SK-N-SH (cell line): ENCODE measurements at places on chromosomes 3 and 15.
A peak's percentile ranks its signal among the peaks of the same experiment; 100 is the strongest.

DNA sequence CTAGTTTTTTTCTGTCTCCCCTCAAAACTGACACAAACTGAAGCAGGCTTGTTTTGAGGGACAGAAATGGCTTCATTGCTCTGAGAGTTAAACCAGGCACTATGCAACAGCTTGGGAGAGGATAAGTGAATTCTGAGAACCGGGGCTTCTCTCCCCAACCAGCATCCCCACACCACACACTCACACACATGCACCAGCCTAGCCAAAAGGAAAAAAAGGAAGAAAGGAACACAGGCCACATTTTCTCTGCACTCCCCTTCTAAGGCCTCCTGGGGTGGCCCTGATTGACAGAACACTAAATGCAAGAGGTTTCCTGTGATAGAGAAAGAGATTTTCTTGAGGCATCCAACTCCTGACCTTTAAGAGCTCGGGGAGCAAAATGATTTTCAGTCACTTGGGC is 177.5 kb downstream of the TLE3 start:
- no peak for DNase-seq

DNA sequence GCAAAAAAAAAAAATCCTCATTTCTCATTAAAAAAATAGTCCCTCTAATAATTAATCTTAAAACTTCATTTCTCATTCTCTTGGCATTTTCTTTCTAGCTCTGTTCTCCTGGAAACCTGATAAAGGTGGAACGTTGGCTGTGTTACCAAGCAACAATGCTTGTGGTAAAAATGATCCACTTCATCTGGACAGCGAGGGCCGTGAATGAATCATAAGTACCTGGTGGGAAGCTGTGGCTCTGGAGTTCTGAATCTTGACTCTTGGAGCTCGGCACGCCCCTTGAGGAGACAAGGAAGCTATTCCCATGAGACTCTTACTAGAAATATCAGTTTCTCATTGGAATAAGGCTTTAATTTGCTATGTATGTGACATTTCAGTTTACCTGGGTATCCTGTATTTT is 32.5 kb downstream of the BCL2L10 start:
- DNase-seq = no peak

DNA sequence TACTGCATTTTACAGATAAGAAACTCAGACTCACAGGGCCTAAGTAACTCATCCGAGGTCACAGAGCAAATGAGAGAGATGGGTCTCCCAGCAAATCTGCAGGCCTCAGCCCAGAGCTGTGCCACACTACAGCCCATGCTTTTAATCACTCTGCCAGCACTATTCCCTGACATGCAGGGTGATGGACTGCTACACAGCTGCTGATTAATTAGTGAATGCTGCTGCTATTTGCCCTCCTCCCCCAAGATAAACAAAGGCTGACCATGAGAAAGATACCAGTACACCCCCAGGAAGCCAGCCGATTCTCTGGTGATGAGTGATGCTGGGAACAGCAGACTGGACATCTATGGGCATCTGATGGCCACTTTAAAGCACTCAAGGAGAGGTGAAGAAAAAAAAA is 39.3 kb downstream of the RFTN1 start:
- DNase-seq = no peak

DNA sequence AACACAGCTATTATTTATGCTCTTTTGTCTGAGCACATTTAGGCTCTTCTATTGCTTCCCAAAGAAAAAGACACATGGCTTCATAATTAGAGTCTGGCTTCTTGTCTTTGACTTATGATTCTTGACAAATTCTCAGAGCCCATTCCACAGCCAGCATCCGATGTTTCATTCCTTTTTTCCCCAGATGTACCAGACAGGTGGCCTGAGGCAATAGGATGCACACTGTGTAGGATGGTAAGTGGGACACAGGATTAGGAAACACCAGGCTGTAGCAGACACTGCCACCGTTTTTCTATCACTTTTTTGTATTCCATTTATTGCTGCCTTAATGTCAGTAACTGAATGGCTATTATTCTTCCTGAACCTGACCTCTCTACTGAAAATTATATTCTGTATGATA is 188.9 kb upstream of the CDIN1 start:
- peak; percentile 56 for DNase-seq

DNA sequence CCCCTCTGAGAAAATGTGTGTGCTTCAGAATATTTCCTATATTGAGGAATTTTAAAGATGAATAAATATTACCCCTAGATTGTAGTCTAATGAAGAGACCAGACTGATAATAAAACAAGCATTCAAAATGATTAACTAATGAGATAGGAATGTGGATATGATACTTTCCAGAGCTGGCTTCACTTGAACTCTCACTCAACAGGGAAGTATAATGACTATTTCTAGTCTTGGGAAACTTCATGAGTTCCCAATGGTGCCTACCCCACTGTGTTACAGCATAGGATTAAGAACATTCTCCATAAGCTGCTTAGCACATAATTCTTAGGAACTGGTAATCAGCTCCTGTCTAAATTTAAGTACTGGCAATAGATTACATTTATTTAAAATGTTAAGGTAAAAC is 261.5 kb upstream of the ZNF385D start:
- DNase-seq = no peak

DNA sequence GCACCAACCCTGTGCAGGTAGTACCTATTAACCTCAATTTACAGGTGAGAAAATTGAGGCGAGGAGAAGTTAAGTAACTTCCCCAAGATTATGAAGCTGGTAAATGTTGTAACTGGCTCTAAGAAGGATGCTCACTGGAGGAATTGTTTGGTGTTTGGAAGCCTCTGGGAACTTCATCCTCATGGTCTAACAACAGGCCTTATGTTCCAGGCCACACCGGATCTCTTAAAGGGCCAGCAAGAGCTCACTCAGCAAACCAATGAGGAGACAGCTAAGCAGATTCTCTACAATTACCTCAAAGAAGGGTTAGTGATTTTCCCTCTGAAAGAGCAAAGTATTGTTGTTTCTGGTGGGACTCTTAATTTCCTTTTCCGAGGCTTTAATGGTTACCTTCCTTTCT is 63.9 kb downstream of the CGNL1 start:
- DNase-seq = no peak

GRCh38 chr3:38491215-38491614 is 4.9 kb upstream of the EXOG start:
- DNase-seq = no peak

GRCh38 chr15:101679806-101680205 is 27.6 kb upstream of the TM2D3 start:
- DNase-seq = no peak

DNA sequence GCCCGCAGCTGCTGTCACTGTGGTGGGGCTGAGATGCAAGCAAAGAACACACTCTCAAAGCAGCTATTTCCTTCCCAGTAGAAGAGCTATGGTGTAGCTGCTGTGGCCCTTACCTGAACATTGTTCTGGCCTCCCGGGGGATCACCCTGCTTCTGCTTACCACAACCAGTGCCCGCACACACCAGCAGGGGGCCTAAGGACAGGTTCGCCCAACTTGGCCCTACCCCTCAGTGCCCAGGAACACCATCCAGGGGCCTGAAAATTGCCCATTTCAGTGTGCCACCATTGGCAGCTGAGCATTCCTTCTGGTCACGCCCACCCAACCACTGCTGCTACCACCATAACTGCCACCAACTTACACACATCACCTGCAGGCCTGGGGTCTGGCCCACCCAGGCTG is 113.0 kb downstream of the TP63 start:
- DNase-seq = no peak

GRCh38 chr3:113228498-113229286 is 17.3 kb downstream of the BOC start:
- DNase-seq = no peak

- peak; percentile 61 for DNase-seq
Measured at GRCh38 chr15:70559265-70560239, 203.8 kb downstream of the UACA start.

GRCh38 chr3:63981980-63982379 is 41.3 kb downstream of the PSMD6 start:
- DNase-seq = no peak

DNA sequence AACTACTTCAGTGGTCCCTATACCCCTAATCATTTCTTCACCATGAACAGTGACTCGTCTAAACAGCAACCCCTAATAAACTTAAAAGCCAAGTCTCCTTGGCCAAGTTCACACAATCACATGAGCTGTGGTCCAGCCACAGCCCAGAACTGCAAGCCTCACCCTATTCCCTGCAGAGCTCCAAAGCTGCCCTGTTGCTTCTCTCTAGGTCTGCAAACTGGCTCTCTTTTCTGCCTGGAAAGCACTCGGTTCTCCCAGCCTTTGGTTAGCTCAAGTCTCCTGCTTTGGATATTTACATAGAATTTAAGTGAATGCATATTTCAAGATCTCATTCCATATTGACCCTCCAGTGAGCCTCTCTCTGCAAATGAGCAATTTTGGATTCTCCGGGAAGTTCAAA is 107.0 kb downstream of the TOP2B start:
- DNase-seq = no peak

DNA sequence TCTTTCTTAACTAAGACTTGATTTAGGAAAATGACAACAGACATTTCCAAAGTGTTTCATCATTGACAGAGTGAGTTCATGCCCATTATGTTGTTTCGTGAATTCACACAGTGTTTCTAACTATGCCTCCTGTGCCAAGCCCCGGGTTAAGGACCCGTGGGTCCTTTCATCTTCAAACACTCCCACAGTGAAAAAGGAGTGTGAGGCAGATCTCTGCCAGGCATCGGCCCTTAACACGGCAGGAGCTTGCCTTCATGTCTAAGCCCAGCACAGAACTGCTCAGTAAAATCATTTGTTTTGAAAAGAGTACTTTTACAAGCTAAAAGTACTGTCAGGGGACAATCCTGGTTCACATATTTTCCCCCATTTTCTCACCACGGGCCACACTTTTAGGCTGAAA is 80.0 kb upstream of the FOXB1 start:
- no peak for DNase-seq

- DNase-seq = no peak
Measured at GRCh38 chr3:153921826-153922225, 199.4 kb upstream of the ARHGEF26 start.

GRCh38 chr15:26773067-26773877 is 406 bp upstream of the GABRB3 start:
- DNase-seq = peak; percentile 93

- no peak for DNase-seq
Measured at GRCh38 chr15:64651601-64652191, 123.7 kb downstream of the RBPMS2 start.

GRCh38 chr15:101248274-101248673 is 3.6 kb downstream of the CHSY1 start:
- DNase-seq = no peak

DNA sequence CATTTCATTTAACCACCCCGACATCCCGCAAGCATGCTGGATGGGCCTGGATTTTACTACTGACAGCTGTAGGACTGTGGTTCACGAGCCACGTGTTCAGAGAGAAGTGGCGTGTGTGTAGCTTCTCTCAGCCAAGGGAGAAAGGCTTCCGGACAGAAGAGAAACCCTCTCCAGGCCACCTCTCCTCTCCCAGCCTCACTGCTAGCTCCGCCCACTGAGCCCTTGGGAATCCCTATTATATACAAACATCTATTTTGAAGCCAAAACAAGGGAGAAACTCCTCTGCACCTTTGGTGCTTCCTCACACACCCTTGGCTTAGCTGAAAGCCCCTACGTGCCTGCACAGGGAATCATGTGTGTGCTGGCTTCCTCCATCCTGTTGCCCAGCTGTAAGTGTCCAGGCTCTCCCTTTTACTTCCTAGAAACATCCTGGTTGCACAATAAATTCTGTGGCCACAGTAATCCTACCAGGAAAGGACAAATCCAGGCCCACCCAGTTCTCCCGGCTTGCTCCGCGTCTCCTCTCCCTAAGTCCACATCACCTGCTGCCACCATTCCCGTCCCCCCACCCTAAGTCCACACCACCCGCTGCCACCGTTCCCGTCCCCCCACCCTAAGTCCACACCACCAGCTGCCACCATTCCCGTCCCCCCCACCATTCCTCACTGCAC is 30.5 kb downstream of the PCSK6 start:
- no peak for DNase-seq

DNA sequence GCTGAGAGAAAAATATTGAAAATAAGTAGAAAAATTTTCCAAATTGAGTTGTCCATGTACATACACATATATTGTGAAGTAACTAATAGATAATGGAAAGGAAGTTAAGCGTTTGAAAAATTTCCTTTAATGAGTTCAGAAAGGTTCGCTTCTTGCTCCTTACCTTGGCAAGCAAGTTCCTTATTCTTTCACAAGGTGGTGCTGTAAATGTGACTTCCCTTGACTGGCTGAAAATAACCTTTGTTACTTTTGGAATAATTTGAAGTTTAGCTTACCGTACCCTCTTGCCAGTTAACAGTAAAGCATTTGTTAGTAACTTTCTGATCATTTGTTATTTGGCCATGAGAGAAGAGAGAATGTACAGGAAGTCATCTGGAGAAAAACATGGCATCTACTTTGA is 41.6 kb downstream of the PYDC2 start:
- DNase-seq = no peak

- DNase-seq = no peak
Measured at GRCh38 chr3:32551496-32551895, 19.2 kb downstream of the DYNC1LI1 start.

GRCh38 chr3:122475316-122475715 is 39.4 kb downstream of the KPNA1 start:
- DNase-seq = no peak

DNA sequence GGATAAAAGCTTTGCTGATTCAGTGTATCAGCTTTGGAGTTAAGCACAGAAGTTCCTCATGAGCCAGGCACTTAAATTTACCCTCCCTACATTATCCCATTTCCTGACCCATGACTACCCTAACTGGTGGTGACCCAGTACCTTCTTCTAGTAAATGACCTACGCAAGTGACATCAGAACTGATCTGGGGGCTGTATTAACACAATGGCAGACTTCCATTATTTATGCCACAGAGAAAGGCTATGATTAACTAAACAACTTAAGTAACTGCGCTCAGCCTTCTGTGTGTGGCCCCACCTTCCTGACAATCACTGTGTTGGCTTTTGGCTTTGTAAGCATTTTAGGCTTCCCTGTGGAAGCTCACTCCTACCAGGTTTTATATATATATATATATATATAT is 1.9 kb downstream of the MB21D2 start:
- DNase-seq = no peak

GRCh38 chr3:94961423-94962100 is 898.7 kb downstream of the NSUN3 start:
- DNase-seq = no peak

DNA sequence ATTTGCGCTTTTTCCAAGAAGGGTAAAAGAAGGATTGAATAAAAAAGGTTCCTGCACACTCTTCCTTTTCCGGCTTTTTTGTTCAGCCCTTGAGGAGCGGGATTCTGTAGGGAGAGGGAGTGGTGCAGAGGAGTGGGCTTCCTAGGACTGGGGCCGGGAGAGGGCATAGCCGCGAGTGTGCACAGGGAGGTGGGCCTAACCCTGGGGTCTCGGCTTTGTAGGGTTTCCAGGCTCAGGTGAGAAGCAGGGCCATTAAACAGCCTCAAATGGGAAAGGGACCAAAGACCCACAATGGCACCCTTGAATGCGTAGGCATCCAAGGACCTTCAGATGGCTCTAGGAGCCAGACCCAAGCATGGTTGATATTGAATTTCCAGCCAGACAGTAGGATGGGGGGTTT is 35.4 kb upstream of the RAB6B start:
- no peak for DNase-seq
